ENCODE measurements at places on chromosomes 2 and 18.

DNA sequence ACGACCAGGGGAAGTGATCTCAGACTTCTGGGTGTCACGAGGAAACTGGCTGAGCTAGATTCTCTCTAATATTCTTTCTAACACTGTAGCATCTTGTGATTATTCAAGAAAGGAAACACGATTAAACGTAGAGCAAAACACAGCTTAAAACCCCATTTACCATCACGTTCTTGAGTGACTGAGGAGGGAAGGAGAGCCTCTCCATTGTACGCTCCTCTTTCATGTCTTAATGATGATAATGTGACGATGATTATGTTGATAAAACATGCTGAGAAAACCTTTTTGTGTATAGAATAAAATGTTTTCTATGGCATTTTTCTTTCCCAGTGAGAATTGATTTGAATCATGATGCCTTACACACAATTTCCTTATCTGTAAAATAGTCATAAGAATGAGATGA is 705.6 kb upstream of the ID2 start:
- DNase-seq: no peak

DNA sequence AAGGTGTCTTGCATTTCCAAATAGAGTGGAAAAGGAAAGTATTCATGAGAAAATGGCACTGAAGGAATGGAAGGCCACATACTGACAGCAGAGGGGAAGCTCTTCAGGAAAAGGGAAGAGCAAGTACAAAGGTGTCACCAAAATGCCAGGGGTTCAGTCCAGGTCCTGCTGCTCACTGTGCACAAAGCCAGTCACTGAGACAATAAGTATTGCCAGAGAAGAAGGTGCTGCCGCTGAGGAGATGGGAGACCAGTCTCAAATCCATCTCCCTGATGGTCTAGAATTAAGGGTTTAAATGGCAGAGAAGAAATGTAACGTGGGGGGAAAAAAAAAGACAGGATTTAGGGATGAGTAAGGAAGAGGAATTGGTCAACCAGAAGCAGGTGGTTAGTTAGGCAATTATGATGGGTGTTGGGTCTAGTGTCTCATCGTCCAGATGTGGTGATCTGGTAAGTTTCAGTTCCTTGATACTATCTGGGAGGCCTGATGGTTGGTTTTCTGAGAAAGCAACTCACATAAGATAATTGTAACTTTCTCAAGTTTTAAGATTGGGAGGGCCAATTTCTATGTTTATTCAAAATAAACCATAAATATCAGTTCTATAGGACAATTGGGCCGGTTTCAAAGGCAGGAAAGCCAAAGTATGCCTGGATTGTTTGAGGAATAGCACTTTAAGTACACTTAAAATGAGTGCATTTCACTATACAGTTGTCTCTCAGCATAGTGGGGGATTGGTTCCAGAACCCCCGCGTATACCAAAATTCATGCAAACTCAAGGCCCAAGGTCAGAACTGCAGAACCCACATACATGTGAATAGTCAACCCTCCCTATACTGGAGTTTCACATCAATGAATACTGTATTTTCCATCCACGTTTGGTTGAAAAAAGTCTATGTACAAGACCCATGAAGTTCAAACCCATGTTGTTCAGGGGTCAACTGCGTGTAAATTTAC is 109.1 kb upstream of the DNAJC10 start:
- no peak for DNase-seq

- no peak for DNase-seq
Measured at GRCh38 chr2:205758500-205758899, 76.2 kb downstream of the NRP2 start.

GRCh38 chr2:198137733-198138132 is 333.3 kb downstream of the PLCL1 start:
- no peak for DNase-seq

GRCh38 chr2:218536804-218537494 is 31.2 kb downstream of the USP37 start:
- no peak for DNase-seq
